Activated T-helper 2 cell treated with anti-CD3 and anti-CD28 coated beads, Interferon-gamma antibody, Interleukin-2, Interleukin-4, amounts not matched to agents 10 μg/mL and 5 μg/mL and 100 μg/mL, durations not matched to agents 14 hours and 24 hours and 36 hours (primary cell): ENCODE measurements at places on chromosomes 6 and 20. TPM values are rescaled to one million over a fixed set of nuclear protein-coding genes. Genes with fewer than 3 reads are reported as not detected.

Gene STMN3
- 6.5 and 7.1 TPM in 2 replicates for total RNA-seq

Gene ULBP3
- 0.52 and 0.53 TPM in 2 replicates for total RNA-seq

DNA sequence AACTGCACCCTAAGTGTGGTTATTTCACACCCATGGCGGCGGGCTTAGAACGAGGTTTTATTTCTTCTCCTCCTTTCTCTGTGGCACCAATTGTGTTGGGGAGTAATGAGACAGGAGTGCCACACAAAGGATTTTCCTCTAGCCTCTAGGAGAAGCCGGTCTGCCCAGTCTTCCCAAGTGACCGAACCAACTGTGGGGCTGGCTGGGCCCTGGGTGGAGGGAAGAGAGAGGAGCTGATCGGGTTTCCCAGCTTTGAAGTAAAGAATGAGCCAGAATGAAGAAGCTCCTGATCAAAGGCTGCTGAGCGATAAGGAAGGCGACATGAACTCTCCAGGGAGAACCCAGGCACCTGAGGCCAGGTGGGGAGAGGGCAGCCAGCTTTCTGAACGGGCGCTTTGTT is 616.0 kb upstream of the BTBD3 start:
- DNase-seq = no peak

- DNase-seq = no peak
These were observed 10.0 kb upstream of the SIRPA start for GRCh38 chr20:1885254-1885653.

DNA sequence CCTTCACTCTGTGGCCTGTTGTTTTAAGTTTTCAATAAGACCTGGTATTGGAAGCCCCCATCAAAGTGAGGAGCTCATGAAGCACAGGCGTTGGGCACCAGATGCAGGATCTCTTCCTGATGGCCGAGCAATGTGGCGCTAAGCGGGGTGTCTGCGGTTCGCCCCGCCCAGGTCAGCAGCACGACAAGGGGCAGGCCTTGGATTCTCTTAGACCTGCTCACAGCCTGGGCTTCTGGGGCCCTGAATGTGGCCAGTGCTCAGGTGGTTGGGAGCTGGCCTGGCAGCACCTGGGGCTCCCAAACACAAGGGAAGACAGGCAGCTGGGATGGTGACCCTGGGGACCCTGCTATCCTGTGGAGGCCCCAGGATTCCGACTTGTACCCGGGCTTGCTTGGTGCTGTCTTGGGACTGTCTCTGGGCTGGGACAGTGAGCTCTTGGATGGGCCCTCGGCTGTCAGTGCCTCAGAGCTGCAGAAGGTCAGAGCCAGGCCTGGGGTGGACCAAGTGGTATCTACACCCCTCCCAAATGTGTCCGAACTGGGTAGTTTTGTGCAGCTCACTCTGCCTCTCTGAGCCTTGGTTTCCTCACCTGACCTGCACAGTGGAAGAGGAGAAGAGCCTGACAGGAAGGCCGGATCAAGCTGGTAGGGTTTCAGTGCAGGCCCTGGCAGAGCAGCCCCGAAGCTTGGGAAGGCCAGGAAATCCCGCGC is 69.1 kb downstream of the PHACTR3 start:
- DNase-seq = no peak

DNA sequence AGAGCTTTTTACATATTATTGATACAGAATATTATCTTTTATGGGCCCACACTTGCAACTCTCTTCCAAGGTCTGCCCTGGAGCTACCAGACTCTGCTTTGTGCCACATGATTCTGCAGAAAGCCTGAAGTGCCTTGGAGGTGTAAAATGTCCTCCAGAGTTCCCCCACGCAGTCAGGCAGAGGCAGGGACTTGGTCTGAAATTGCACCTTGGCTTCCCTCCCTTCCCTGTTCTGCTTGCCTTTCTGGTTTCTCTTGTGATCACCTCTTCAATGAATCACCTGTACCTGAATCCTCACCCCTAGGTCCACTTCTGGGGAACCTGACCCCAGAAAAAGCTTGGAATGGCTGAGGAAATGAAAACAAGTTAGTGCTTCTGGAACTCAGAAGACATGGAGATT is 43.0 kb upstream of the TGM2 start:
- DNase-seq = no peak

DNA sequence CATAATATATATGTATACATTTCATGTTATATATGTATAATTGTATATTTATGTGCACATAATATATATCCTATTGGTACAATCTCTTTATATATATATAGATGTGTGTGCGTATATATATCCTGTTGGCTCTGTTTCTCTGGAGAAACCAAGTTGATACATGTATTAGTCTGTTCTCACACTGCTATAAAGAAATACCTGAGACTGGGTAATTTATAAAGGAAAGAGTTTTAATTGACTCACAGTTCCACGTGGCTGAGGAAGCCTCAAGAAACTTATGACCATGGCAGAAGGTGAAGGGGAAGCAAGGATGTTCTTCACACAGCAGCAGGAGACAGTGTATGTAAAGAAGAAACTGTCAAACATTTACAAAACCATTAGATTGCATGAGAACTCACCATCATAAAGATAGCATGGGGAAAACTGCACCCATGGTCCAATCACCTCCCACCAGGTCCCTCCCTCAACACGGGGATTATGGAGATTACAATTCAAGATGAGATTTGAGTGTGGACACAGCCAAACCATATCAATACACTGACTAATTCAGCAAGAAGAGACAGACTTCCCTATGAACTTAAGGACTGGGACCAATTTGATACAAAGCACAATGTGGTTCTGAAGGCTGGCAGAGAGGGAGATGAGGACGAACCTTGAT is 14.0 kb downstream of the CST3 start:
- DNase-seq = no peak
